ENCODE measurements at places on chromosomes 7 and 10.

GRCh38 chr7:44325811-44326241, 432 bp upstream of the CAMK2B start:
- no peak for DNase-seq

GRCh38 chr10:33025039-33025438, 67.0 kb upstream of the ITGB1 start:
- DNase-seq, result no peak

DNA sequence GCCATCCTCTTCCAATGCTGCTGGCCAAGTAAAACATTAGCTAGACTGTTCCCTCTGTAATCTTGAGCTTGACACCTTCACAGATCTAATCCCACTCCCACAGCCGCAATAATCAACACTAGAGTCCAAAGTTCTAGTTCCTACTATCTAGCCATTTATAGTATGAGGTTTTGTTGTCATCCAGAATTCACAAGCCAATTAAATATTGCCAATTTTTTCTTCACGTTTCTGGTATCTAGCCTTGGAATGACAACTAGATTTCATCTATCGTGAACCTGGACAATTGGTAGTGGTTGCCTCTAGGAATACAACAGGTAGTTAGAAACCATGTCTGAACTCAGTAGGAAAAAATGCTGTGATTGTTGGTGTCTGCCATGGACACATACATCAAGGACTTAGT, 10.4 kb downstream of the WASL start:
- no peak for DNase-seq

DNA sequence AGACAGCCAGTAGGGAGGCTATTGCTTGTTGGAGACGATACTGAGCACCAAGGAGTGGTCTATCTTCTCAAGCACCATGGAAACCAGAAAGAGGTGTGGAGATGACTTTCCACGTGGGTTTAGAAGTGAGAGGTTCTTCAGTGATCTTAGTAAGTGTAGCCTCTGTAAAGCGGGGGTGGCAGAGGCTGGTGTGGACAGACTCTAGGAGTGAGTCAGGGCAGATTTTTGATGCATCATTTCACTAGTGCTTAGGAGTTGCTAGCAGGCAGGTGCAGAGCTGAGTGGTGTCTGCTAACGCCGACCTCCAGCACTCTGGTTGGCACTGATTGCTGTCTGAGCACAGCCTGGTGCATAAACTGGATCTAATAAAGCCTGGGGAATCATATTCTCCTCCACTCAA, 78.4 kb upstream of the ADO start:
- no peak for DNase-seq

DNA sequence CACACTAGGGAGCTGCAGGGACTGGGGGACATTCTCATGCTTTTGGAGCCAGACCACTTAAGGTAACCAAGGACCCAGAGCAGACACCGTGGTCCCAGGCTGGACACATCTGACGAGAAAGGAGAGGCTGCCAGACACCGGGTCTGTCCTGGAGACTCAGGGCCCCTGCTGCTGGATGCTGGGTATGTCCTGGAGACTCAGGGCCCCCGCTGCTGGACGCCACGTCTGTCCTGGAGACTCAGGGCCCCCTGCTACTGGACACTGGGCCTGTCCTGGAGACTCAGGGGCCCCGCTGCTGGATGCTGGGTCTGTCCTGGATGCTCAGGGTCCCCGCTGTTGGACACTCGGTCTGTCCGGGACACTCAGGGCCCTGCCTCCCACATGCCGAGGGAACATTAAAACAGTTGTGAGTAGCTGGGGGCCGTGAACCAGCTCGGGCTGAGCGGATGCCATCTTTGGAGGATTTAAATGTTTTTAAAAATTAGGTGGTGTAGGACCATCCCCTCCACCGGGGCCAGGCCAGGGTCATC, 249.7 kb downstream of the DNAJB6 start:
- no peak for DNase-seq

GRCh38 chr10:59741048-59741447, 12.2 kb downstream of the MRLN start:
- no peak for DNase-seq

GRCh38 chr10:103781329-103782061, 73.9 kb downstream of the SH3PXD2A start:
- no peak for DNase-seq

- DNase-seq, result no peak
These were observed 56.3 kb upstream of the ZPBP start for GRCh38 chr7:50149369-50149768.

DNA sequence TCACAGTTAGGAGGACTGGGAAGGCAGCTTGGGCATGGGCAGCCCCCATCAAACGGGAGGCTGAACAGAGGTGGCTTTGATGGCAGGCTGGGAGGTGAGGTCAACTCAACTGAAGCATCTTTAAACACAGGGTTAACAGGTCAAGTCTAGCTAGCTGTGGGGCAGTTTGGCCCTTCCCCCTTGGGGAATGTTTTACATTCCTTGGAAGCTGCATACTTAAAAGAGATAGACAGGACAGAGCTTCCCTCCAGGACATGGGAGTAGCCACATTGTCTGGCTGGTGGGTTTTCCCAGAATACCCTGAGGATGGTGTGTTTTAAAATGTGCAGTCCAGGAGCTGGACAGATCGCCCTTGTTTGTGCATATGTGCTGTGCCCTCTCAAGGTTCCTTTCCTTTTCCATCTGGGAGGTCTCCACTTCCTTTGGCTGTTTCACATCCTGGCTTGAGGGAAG, 6.8 kb upstream of the RASSF4 start:
- DNase-seq, result no peak

DNA sequence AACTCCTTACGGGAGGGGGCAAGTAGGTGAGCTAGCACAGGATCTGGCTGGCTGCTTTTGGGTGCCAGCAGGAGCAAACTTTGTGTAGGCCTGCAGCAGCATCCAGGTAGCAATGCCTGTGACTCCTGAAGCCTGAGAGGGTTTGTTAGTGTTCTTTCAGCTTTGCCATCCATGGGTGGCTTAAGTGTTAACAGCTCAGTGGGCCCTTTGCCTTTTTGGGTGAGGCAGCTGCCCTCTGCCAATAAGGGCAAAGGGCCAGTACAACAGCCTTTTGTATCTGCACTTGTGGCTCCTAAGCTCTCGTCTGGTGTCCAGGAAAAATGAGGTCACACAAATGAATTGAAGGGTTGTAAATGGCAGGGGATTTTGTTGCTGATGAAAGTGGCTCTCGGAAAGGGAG, 359.0 kb upstream of the CHRM2 start:
- no peak for DNase-seq

- DNase-seq, result no peak
These were observed 1293.5 kb downstream of the XPNPEP1 start for GRCh38 chr10:108629834-108630233.

Data from activated gamma-delta T cell treated with Interleukin-2 at 50 U/mL for 16 hours (primary cell).